T-helper 9 cell (primary cell): ENCODE measurements at places on chromosomes 1 and 21.

DNA sequence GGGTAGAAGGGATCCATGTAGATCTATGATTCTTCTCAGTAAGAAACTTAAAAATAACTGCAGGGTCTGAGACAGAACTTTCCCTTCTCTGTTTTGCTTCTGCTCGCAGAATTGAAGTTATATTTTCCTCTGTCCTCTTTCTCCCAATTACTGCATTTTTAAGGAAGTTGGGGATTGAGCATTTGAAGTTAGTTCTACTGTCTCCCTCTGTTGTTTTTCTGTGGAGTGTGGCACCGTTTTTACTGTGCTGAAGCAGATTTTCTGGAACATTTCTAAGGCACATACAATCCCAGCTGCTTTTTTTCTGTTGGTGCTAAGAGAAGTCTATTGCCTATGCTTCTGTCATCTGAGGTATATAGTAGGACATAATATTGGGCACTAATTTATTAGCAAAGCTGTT is 43.3 kb downstream of the RASAL2 start:
- no peak for DNase-seq

GRCh38 chr21:40333731-40334130 is 466.5 kb downstream of the PCP4 start:
- no peak for DNase-seq

DNA sequence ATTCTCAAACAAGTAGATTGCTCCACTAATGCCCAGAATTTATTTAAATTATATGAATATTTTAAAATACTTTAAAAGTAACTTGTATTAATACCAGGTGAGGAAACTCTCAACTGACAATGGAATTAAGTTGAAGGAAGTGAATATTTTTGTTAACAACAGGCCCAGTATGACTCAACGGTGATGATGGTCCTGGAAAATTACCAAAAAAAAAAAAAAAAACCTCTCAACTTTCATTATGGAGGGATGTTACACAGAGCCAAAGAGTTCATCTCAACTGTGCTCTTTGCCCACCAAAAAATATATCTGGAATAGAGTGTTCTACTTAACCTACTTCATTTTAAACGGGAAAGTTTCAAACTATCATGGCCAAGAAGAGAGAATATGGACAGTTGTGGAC is 28.3 kb downstream of the CFH start:
- no peak for DNase-seq

DNA sequence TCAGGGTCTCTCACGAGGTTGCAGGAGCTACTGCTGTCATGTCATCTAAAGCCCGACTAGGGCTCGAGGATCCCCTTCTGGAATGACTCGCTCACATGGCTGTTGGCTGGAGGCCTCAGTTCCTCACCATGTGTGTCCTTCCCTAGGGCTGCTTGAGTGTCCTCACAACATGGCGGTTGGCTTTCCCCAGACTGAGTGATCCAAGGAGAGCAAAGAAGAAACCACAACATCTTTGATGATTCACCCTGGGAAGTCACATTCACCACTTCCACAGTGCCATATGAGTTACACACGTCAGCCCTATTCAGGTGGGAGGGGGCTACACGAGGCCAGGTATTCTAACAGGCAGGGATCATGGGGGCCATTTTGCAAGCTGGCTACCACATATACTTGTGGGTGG is 64.9 kb downstream of the FHAD1 start:
- no peak for DNase-seq

GRCh38 chr1:73898540-73898939 is 299.4 kb downstream of the LRRIQ3 start:
- no peak for DNase-seq

DNA sequence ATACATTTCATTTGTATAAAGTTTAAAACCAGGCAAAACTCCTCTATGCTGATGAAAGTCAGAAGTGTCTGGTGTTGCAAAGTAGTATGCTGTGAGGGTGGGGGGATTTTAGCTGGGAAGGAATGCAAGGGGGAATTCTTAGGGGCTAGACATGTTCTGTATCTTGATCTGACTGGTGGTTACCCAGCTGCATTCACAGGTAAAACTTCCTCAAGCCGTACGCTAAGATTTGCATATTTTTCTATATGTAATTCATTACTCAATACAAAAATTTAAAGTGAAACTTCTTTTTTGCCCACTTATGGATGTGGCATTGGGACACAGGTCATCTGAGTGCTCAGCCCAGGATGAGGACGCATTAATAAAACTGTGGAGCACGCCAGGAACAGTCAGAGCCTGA is 323.3 kb downstream of the PAPPA2 start:
- no peak for DNase-seq

GRCh38 chr1:7469255-7469938 is 301.7 kb upstream of the VAMP3 start:
- no peak for DNase-seq

- DNase-seq: no peak
Measured at GRCh38 chr21:35041881-35042280, 7.2 kb downstream of the RUNX1 start.

- DNase-seq: no peak
Measured at GRCh38 chr21:31449921-31450535, 106.0 kb upstream of the TIAM1 start.

DNA sequence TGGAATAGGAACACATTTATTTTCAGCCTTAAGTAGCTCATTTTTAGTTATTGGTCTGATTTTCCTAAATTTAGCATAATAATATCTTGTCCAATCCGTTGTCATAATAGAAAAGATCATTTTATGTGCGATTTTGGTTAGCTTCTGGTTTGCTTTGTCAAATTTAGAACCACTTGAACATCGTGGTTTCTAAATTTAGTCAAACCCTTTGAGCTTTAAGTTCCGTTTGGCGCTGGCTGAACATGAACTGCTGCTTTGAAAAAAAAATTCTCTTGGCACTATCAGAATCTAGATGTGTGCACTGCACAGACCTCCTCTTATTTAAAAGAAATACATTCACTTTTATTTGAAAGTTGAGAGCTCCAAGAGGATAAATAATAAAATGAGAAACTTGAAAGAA is 370.6 kb downstream of the PTPRC start:
- no peak for DNase-seq

DNA sequence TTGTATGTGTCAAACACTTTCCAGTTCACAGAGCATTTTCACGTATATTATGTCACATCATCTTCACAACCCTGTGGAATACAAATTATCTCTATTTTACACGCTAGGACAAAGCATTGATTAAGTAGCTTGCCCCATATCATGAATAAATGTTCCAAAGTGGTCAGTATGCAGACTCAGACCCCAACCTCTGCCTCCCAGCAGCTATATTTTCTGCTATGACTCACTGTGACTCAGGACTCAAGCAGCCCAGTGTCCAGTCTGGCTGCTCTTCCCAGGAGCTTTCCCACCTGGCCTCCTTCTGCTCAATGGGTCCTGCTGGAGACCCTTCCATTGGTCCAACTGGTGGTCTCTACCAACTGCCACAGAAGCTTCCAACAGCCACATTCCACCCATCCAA is 56.0 kb upstream of the RAP1A start:
- no peak for DNase-seq

DNA sequence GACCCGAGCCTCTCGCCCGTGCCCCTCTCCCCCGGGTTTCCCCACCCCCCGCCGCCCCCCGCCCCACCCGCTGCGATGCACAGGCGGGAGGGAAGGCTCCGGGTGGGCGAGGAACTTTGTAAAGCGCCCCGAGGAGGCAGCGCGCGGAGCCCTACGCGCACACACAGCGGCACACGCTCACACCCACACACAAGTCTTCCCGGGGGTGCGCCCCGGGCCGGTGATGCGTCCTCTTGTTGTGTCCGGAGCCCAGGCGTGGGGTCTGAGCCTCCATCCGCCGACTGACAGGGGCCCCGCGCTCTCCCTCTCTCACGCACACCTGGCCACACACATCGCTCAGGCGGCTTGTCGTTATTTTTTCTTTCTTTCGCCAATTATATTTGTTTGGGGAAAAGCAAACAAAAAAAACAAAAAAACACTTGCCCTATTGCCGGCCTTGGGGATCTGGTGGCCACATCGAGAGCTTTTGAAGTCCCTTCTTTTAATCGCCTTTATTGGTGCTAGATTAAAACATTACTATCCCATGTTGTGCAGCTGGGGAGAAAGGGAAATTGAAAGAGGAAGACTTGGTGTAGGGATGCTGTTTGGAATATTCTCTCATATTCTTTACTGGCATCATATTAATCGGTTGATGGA is 770 bp downstream of the NTNG1 start:
- no peak for DNase-seq

DNA sequence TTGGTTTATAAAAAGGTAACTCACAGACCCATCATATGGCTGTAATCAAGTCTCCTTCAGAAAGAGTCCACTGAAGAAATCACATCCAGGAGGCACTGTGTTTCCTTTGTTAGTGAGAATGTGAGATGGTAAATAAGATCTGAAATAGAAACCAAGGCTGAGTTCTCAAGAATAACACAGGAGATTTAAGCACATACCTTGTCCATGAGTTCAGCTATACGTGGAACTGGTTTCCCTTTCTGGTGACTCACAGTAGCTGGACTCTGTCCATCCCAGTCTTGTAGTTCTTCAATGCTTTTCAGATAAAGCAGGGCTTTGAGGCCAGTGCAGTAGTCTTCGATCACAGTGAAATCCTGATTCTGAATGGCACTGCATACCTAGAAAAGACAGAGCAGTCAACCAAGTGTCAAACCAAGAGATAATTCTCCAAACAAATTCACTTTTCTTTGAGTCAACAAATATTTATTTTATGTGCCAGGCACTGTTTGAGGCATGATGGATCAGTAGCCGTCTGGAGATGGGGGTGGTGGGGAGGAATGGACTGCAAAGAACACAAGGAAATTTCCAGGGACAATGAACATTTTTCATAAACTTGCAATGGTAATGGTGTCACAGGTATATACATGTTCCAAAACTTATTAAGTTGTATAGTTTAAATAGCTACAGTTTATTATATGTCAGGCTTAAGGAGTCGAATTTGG is 471.4 kb downstream of the PTBP2 start:
- DNase-seq: no peak

DNA sequence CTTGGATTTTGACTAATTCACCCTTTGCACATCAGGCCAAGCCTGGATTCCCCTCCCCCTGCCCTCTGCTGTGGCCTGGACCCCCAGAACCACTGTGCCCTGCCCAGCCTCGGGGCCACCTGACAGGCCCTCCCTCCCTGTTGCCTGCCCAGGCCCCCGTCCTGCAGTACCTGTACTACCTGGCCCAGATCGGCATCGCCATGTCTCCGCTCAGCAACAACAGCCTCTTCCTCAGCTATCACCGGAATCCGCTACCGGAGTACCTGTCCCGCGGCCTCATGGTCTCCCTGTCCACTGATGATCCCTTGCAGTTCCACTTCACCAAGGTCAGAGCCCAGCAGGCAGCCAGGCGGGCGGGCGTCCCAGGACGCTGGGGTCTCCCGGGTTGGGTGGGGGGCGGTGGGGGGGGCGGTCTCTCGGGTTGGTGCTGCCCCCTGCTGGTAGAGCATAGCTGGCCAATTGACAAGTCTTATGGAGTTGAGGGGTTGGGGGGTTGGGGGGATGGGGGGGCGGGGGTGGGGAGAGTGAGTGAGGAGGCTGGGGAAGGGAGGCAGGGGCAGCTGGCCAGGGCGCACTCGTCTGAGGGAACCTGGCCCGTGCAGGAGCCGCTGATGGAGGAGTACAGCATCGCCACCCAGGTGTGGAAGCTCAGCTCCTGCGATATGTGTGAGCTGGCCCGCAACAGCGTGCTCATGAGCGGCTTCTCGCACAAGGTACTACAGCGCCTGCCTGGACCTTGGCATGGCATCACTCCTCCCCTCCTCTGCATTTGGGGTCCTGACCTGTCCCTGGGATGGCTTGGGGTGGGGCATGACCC is 10.7 kb downstream of the AMPD2 start:
- peak; percentile 49 for DNase-seq

DNA sequence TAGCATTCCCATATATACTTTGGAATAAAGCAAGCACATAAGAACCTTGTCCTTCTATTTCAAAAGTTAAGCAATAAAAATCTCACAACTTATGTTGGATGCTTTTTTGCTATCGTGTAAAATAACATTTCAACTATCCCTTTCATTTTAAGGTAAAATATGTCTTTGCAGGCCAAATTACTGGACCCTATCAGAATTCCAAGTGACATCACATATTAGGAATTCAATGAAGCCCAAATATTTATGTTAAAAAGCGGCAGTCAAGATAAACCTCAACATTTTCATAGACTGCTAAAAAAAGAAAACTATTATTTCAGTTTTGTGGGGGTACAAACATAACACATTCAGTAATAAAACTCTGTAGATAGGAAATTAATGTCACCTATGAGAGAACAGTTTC is 252.0 kb downstream of the KCTD3 start:
- DNase-seq: no peak

- DNase-seq: no peak
Measured at GRCh38 chr1:218284377-218284916, 646 bp upstream of the RRP15 start.

DNA sequence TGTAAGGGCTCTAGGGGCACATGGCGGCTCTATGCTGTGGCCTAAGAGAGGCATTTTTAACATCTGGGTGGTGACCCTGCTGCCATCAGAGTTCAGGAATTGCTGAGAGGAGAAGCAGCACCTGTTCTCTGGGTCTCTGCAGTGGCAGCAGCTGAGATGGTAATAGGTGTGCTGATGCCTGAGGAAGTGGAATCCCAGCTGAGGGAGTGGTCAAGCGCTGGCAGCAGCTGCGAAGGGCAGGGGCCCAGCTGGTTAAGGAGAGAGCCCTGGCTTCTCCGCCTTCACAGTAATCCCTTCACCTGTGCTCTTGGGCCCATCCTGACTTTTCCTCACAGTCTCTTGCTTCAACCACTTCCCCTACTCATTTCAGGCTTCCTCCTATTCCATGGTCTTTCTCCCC is 39.8 kb downstream of the GJA5 start:
- DNase-seq: no peak

- DNase-seq: no peak
Measured at GRCh38 chr1:23978805-23979204, 1.3 kb downstream of the SRSF10 start.

DNA sequence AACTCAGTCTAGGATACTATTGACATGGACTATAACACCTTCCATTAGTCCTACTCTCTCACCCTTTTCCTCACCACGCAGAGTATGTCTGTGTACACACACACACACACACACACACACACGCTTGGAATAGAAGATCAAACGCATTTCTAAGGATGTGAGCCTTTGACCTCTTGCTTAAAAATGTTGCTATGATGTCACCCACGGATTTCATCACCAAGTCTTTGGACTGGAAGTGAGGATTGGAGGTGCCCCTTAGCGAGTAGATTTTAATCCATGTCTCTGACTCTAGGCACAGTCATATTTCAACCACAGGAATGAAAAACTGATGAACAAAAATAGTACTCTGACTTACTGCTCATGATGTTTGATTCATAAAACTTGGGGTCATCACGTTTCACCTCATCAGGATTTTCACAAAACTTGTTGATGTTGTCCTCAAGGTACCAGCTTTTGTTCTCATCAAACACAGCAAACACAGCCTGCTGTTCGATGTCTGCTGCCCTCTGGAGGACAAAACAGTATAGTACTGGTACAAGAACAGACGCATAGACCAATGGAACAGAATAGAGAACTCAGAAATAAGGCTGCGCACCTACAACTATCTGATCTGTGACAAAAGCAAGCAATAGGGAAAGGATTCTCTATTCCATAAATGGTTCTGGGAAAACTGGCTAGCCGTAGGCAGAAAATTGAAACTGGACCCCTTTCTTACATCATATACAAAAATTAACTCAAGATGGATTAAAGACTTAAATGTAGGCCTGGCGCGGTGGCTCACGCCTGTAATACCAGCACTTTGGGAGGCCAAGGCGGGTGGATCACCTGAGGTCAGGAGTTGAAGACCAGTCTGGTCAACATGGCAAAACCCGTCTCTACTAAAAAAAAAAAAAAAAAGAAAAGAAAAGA is 39.9 kb downstream of the F5 start:
- DNase-seq: peak; percentile 29
